Stimulated activated CD8-positive, alpha-beta memory T cell treated with anti-CD3 and anti-CD28 coated beads, Interleukin-15, amount 100 ng/mL, for 1 hour (primary cell): ENCODE measurements at places on chromosomes 6 and 20.

GRCh38 chr20:18543216-18543615, 24.0 kb upstream of the SMIM26 start:
- DNase-seq: no peak

DNA sequence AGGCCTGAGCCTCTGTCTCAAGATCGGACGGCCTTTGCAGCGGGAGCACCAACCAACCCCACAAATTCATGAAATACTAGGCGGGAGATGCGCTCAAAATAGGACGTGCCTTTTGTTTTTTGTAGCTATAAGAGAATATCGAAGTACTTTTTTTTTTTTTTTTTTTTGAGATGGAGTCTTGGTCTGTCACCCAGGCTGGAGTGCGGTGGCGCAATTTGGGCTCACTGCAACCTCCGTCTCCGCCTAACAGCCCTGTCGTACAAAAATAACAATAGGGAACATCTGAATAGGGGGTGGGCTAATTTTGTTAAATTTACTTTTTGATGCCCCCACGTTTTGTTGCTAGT, 5.9 kb upstream of the TUBB2A start:
- no peak for DNase-seq

GRCh38 chr6:150194195-150194594, 51.4 kb downstream of the PPP1R14C start:
- DNase-seq: no peak

DNA sequence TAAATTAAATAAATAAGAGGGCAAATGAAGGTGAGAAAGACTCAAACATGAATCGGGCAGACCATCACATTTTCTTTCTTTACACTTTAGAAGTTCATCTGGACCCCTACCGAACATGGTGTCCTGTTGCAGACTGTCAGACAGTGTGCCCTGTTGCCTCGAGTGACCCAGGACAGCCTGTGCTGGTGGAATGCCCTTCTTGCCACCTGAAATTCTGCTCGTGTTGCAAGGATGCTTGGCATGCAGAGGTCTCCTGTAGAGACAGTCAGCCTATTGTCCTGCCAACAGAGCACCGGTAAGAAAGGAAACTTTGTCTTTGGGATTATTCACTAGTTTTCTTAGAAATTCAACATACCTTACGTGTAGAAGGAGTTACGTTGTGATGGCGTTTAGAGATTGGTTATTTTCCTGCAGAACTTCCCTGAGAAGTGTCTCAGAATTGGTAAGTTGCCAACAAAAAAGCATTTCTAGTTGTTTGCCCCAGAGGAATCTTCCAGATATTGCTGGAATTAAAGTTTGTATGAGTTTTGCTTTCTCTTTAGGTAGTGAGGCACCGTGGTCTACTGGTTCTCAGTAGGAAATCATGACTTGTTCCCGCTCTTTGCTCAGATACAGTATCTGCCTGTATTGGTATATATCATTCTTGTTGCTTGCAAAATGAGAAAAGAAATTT, 70.1 kb downstream of the RNF144B start:
- no peak for DNase-seq

GRCh38 chr6:10146715-10147451, 268.0 kb downstream of the TFAP2A start:
- no peak for DNase-seq

- peak; percentile 59 for DNase-seq
Measured at GRCh38 chr20:38804682-38805501, 605 bp upstream of the PPP1R16B start.

DNA sequence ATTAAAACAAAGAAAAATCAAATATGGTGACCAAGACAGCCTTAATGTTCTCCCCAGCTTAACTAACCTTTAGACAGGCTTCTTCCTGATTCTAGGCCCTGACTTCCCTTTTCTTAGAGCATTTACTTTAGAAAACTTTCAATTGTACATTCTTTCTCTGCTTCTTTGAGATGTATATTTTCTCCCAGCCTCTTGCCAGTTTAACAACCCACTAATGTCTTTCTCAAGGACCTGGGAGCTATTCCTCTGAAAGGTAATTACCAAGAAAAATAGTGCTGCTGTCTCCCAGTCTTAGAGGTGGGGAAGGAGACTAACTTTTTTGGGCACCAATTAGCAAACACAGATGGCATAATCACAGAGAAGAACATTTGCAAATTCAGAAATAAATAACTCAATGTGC, 62.8 kb upstream of the KCNQ5 start:
- DNase-seq: no peak

DNA sequence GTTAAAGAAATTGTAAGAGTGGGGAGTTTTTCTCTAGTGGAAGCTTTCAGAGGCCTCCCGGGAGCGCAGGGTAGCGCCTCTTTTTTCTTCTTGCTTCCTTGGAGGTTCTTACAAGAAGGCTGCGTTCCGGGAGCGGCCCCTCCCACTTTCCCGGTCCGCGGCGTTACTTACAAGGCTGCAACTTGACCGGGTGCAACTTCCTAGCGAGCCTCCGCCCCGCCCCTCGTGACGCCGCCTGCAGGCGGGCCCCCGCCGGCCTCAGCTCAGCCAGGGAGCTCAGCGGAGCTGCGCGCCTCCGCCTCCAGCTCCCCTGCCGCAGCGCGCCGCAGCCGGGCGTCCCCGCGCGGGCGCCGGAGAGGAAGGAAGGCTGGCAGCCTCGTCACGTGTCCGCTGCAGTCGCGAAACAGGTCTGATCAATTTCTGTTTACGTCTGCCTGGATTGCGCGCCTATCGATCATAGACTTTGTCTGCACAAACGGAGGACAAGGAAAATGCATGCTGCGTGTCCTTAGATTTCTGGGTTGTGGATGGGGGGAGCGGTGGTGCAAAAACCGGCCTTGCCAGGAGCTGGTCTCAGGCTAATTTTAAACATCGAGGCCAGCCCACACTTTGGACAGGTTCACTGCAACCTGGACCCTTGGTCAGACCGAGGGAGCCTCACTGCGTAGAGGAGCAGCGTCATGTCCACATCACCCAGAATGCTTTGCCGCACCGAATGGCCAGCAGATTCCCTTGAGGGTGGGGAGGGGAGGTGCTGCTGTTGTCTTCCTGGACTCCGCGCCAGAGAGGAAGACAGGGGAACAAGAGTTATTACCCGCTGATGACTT, at the start of the genes FAM217B and PPP1R3D:
Gene FAM217B, plus strand, starts transcription at position 261 of the 827 bp plus-strand sequence. CDS start 3,555 bp downstream, outside the sequence.
Gene PPP1R3D, minus strand, starts transcription at position 177 of the 827 bp plus-strand sequence. CDS start 374 bp downstream, outside the sequence.
- peak; percentile 74 for DNase-seq

GRCh38 chr6:19714434-19715166, 122.6 kb upstream of the ID4 start:
- no peak for DNase-seq

GRCh38 chr6:130694606-130695005, 132.6 kb upstream of the SMLR1 start:
- DNase-seq: no peak

DNA sequence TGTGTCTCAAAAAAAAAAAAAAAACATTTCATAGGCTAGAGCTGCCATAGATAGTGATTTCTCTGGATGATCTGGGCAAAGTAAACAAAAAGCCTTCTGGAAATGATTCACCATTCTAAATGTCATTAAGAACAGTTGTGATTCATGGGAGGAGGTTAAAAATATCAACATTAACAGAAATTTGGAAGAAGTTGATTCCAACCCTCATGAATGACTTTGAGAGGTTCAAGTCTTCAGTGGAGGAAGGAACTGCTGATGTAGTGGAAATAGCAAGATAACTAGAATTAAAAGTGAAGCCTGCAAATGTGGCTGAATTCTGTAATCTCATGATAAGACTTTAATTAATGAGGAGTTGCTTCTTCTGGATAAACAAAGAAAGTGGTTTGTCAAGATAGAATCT, 26.8 kb upstream of the MMP24 start:
- DNase-seq: no peak

DNA sequence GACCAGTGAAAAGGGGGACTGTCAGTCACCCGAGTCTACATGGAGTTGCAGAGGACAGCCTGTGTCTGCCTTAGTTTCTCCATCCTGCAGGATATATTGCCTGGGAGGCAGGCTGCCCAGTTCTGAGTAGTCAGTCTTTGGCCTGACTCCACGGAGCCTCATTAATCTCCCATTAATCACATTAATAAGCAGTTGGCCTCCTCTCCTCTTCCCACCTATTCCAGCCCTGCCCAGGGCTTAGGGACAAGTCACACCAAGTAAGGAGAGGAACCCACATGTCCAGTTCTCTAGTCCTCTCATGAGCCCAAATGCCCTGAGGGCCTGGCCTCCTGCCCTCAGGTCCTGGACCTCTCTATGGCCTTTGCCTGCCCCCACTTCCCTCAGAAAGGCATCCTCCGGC, 1.3 kb upstream of the MUCL3 start:
- DNase-seq: no peak

- DNase-seq: peak; percentile 39
Measured at GRCh38 chr6:89375427-89376267, 23.1 kb upstream of the UBE2J1 start.

DNA sequence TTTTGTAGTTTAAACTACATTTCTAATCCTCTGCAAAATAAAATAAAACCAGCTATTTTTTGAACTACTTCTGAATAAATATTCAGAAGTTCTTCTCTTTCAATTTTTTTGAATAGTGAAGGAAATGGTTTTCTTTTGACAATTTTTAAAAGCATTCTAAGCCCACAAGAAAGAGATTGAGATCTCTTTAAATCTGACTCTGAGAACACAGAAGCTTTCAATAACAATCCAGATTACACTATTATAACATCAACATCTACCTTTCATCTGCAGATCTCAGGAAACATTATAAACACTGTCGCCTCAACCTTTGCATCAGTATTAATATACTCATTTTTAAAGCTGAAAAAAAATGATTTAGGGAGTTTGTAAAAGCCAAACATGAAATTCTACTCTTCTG, 247.5 kb upstream of the PREP start:
- no peak for DNase-seq

- DNase-seq: no peak
Measured at GRCh38 chr20:2564406-2564805, 28.0 kb downstream of the TMC2 start.

- peak; percentile 30 for DNase-seq
Measured at GRCh38 chr20:381581-382290, 1.2 kb downstream of the TRIB3 start.

DNA sequence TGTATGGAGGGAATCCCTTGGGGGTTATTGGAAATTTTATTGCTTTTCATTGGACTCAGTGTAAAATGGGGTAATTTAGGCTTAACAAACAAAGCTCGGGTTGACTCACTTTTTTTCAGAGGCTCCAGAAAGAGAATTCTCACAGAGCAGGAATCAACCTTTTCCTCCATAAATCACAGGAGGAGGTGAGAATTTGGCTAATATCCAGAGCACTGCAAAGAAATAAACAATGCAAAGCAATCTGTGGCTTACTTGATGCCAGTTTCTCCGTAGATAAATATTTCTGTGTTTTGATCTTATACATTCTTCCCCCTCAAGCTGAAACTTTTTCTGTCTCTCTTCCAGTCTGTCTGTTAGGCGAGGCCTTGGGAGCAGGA, 176.6 kb downstream of the TSHZ2 start:
- no peak for DNase-seq

DNA sequence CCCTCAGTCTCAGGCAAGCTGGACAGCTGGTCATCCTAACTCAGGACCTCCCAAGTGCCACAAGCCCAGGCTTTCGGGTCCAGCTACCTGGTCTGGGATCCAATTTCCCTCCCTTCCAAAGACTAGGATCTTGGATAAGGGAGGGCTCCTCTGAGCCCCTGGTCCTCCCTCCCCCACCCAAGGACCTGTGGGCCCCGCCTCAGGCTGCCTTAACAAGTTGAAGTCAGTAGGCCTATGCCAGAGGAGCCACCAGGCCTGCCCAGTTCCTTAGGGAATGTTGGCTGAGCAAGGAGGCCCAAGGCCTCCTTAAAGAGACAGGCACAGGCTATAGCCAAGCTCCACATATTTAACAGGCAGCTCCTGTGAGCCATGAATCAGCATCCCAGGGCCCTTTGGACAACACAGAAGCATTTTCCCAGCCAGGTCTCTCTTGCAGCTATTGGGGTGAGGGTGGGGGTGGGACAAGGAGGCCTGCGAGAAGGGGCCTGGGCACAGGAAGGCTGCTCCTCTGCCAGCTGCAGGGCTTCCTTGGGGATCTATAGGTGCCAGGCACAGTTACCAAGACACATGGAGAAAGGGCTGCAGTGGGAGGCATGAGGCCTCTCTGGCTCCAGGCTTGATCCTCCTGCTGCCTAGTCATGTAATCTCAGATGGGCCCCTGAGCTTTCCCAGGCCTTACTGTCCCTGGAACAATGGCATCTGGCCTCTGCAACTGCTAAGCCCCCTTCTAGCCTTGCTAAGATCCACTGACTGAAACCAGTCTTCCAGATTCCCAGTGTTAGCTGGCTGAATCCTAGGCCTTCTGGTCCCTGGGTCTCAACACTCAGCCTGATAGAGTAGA, 27.4 kb upstream of the NOL4L start:
- no peak for DNase-seq

DNA sequence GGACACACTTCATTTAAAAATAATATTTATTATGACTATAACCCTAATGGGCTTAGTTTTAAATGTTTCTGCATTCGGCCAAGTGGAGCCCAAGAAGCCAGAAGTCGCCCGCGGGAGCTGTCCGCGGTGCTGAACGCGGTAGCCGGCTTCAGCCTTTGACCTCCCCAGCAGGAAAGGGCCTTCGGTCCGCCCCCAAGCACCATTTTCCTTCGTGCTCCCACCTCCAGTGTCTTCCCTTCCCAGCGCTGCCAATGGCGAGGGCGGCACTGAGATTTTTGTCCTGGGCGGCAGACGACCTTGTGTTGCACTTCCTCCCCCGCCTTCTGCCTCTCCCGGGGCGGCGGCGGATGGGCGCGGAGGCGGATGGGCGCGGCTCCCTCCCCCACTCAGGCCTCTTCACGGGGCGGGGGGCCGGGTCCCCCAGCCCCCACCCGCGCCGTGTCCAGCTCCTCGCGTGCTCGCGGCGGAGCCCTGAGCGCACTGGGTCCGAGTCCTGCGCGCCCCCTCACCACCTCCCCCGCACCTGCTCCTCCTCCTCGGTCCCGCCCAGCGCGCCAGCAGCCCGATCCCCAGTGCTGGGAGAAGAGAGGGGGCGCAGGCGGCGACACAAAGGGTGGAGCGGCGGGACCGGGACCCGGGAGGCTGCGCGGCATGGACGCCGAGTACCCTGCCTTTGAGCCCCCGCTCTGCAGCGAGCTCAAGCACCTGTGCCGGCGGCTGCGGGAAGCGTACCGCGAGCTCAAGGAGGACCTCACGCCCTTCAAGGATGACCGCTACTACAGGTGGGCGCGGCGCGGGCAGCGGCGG, 23.6 kb upstream of the TMEM181 start:
- DNase-seq: peak; percentile 44

- no peak for DNase-seq
Measured at GRCh38 chr20:53672484-53673129, 79.0 kb upstream of the ZNF217 start.

DNA sequence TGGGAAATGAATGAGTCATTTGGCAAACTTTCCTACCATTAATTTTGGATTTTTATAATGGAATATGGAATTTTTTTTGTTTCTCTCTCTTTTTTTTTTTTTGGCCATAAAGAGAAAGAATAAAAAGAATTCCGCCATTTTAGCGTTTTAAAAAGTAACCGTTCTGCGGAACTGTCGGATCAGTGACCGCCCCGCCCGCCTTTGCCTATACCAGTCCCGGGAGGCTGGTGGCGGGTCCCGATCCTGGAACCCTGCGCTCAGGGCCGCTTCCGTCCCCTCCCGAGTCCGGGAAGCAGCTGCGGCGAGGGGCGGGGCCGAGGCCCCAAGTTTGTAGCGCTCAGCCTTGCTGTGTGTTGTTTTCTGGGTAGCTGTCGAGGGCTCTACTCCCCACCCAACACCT, 609 bp downstream of the L3MBTL1 start:
- no peak for DNase-seq

- no peak for DNase-seq
Measured at GRCh38 chr20:39195582-39196021, 233.5 kb downstream of the DHX35 start.
